ENCODE measurements at places on chromosomes 12 and 14.
A peak's percentile ranks its signal among the peaks of the same experiment; 100 is the strongest.

GRCh38 chr14:104356020-104356737 is 217.8 kb downstream of the KIF26A start:
- H3K27me3 ChIP-seq = no peaks in the 10 kb centered on the region
- no peak overlapping the region for H3K27ac ChIP-seq
- no peak overlapping the region for H3K4me3 ChIP-seq

DNA sequence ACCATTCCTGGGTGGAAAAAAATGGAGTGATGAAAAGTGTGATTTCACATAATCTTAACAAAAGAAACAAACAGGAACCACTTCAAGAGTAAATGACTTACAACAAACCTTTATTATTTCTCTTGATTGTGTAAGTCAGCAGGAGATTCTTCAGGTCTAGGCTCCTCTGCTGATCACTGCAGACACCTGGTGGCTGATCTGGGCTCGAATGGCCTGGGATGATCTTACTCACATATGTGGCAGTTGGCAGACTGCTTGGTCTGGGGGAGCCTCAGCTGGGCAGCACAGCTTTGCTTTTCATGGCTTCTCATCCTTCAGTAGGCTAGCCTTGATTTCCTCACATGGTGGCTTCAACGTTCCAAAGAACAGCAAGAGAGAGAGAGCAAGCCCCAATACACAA is 215.4 kb upstream of the PRICKLE1 start:
- no peaks in the 10 kb centered on the region for H3K27me3 ChIP-seq
- no peaks in the 10 kb centered on the region for H3K4me1 ChIP-seq
- no peaks in the 10 kb centered on the region for H3K36me3 ChIP-seq
- no peak overlapping the region for H3K27ac ChIP-seq
- no peak for DNase-seq
- H3K4me3 ChIP-seq = no peak overlapping the region

- peak; percentile 66 for DNase-seq
- no peaks in the 10 kb centered on the region for H3K27me3 ChIP-seq
- no peaks in the 10 kb centered on the region for H3K36me3 ChIP-seq
- peak overlapping the region; percentile 30 for H3K27ac ChIP-seq
- peaks cover 15% of the 10 kb centered on the region for H3K4me1 ChIP-seq
Measured at GRCh38 chr12:80053051-80053790, 46.1 kb upstream of the OTOGL start.

DNA sequence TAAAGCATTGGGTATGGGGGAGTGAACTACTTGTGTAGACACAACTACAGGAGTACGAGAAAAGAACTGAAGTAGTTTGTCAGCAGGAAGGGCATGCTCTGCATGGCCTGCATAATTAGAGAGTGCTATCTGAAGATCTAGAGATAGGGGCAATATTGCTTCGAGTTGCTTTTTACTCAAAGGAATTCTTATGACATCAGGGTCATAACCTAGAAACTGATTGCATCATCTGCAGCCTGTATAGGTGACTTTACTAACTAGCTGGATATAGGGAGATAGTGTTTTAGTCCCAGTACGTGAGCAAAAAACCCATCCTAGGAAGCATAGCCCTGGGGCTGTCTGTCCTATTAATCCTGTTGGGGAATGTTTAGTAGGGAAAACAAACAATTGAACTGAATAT is 39.8 kb downstream of the TMTC3 start:
- H3K27me3 ChIP-seq = no peaks in the 10 kb centered on the region
- H3K36me3 ChIP-seq = peaks cover 30% of the 10 kb centered on the region
- H3K4me1 ChIP-seq = no peaks in the 10 kb centered on the region

- H3K36me3 ChIP-seq = peaks cover 11% of the 10 kb centered on the region
- no peak for DNase-seq
- no peak overlapping the region for H3K27ac ChIP-seq
- H3K4me3 ChIP-seq = no peak overlapping the region
Measured at GRCh38 chr12:57952766-57953165, 11.4 kb downstream of the ATP23 start.

DNA sequence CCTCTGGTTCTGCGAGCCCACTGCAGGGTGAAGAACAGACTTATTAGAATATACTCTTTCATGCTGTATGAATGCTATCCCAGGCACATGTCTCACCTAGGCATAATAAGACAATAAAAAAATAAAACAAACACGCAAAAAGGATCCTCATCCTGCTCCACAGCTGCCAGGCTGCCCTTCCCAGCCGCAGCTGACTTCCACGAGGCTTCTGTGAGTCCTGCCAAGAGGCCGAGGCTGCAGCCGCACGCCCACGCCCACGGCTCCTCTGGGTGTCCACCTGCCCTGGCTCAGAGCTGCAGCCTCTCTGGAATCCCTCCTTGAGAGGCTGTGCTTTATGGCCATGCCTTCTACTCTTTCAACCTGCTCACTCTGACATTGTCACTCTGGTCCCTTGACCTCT is 6.9 kb downstream of the SMIM41 start:
- DNase-seq = no peak
- H3K36me3 ChIP-seq = no peaks in the 10 kb centered on the region
- H3K27me3 ChIP-seq = no peaks in the 10 kb centered on the region
- peaks cover 21% of the 10 kb centered on the region for H3K4me1 ChIP-seq
- no peak overlapping the region for H3K27ac ChIP-seq

GRCh38 chr14:76829650-76830421 is 3.6 kb downstream of the LRRC74A start:
- H3K4me1 ChIP-seq = peaks cover 15% of the 10 kb centered on the region
- peak; percentile 80 for DNase-seq
- no peaks in the 10 kb centered on the region for H3K27me3 ChIP-seq
- no peaks in the 10 kb centered on the region for H3K36me3 ChIP-seq
- H3K4me3 ChIP-seq = no peak overlapping the region
- H3K27ac ChIP-seq = peak overlapping the region; percentile 67

DNA sequence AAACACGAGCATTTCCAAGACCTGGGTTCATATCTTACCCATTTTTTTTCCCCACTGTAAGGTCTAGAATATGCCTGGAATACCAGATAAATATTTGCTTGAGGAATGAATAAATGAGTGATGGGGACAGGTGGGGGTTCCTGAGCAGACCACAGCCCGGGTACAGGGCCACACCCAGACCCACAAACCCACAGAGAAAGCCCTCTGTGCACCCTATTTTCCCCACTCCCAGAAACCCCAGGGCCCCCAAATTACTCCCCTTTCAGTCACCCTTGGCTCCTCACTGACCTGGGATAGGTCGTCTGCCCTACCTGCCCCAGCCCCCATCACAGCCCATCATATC is 66.5 kb upstream of the DDX11 start:
- no peak overlapping the region for H3K4me3 ChIP-seq
- no peak for DNase-seq
- H3K36me3 ChIP-seq = no peaks in the 10 kb centered on the region
- H3K4me1 ChIP-seq = no peaks in the 10 kb centered on the region
- no peak overlapping the region for H3K27ac ChIP-seq

GRCh38 chr14:64870160-64870559 is 9.5 kb downstream of the SPTB start:
- no peaks in the 10 kb centered on the region for H3K36me3 ChIP-seq
- DNase-seq = no peak
- no peaks in the 10 kb centered on the region for H3K27me3 ChIP-seq
- H3K4me1 ChIP-seq = no peaks in the 10 kb centered on the region

DNA sequence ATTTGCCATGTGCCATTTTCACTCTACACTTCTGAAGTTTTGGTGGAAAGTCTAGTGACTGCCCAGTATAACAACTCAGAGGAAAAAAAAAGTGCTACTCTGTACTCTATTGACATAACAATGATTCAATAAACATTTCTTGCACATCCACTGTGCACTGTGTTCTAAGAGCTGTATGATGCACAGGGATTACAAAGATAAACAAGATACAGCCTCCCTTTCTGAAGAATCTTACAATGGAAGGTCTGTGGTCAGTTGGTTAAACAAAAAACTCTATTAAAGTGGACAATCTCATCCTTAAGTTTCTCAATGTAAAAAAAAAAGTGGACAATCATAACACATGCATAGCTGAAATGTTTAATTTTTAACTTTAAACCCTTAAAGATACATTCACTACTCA is 105.7 kb upstream of the RASSF8 start:
- no peak overlapping the region for H3K27ac ChIP-seq
- no peak for DNase-seq
- no peaks in the 10 kb centered on the region for H3K36me3 ChIP-seq

- no peak overlapping the region for H3K27ac ChIP-seq
- DNase-seq = no peak
- no peaks in the 10 kb centered on the region for H3K27me3 ChIP-seq
Measured at GRCh38 chr12:48025281-48025680, 21.0 kb upstream of the COL2A1 start.

DNA sequence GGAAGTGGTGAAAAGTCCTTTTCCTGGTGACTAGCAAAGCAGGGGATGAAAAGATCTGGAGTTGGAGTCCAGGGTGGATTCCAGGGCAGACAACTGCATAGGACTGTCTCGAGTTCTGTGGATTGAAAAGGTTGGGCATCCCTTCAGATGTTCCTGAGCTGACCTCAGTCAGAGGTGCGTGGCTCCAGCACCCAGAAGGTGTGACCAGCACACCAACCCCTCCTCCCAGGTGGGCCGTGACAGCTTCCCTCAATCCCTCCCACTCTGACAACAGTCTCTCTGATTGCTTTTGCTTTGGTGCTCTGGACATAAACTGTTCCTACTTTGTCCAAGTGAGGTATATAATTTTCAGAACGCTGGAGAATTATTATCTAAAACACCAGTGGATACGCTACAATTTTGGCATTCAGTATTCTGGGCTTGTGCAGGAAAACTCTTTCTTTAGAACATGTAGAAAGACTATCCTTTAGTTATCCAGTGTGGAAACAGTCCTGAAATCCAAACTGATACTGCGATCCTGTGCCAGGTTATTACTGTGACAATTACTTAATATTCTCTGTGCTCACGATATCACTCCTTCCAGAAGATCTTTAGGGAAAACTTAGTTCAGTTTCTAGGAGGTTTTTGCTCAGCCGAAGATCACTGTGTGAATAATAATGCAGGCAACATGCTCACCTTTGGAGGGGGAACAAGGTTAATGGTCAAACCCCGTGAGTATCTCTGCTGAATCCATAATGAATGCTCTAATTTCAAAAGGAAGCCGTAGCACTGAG is 87.9 kb downstream of the DAD1 start:
- DNase-seq = no peak
- H3K4me3 ChIP-seq = peak overlapping the region; percentile 27
- H3K27me3 ChIP-seq = no peaks in the 10 kb centered on the region
- no peaks in the 10 kb centered on the region for H3K36me3 ChIP-seq

GRCh38 chr14:68937471-68938270 is 41.4 kb downstream of the ACTN1 start:
- H3K4me1 ChIP-seq = no peaks in the 10 kb centered on the region
- no peak for DNase-seq
- H3K27me3 ChIP-seq = no peaks in the 10 kb centered on the region

GRCh38 chr14:23099212-23099861 is 4.0 kb downstream of the C14orf119 start:
- H3K36me3 ChIP-seq = peaks cover 10% of the 10 kb centered on the region
- H3K27me3 ChIP-seq = no peaks in the 10 kb centered on the region
- H3K27ac ChIP-seq = no peak overlapping the region
- H3K4me1 ChIP-seq = peaks cover 31% of the 10 kb centered on the region
